ENCODE measurements at places on chromosomes 5 and 9.

DNA sequence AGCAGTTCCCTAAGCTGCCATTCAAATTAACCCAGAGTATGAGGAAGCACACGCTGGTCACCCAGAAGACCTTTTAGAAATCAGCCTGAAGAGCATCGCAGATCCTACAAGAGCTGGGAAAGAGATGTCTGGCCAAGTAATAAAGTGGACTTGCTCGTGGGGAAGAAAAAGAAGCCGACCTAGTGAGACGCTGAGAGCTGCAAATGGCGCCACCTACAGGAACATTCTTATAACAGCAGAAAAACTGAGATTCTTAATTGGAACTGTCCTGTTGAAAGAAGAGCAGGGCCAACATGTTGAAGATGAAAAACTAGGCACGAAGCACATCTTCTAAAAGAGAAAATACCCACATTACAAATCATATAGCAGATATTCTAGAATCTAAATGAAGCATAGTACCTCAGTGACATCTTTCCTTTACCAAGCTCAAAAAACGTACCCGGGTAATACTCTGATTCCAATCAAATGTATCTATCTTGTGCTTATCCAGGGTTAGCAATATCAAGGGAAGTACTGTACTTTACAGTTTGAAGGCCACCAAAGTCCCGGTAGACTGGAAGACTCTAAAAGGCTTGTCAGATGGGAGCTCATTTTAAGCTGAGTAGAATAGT is 3.9 kb upstream of the GNAQ start:
- DNase-seq: peak; percentile 11

GRCh38 chr5:98768160-98768959 is 5.1 kb upstream of the RGMB start:
- no peak for DNase-seq

GRCh38 chr9:78032730-78033457 is 1.3 kb upstream of the GNAQ start:
- no peak for DNase-seq

GRCh38 chr9:74783408-74783807 is 104.3 kb downstream of the TRPM6 start:
- no peak for DNase-seq

DNA sequence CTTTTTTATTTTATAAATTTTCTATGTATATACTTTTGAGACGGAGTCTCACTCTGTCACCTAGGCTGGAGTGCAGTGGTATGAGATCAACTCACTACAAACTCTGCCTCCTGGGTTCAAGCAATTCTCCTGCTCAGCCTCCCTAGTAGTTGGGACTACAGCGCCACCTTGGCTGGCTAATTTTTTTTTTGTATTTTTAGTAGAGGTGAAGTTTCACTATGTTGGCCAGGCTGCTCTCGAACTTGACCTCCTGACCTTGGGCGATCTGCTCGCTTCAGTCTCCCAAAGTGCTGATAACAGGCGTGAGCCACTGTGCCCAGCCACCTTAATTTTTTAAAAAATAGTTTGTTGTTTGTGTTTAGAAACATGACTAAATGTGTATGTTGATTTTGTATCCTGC is 76.6 kb downstream of the FBXO4 start:
- no peak for DNase-seq

GRCh38 chr5:145903867-145904266 is 31.1 kb upstream of the GRXCR2 start:
- DNase-seq: no peak

GRCh38 chr9:117703537-117703936 is 666 bp upstream of the TLR4 start:
- no peak for DNase-seq

- DNase-seq: no peak
Observed at GRCh38 chr5:140574165-140574564, 9.5 kb downstream of the SLC35A4 start.

GRCh38 chr5:157611571-157612476 is 36.2 kb upstream of the ADAM19 start:
- no peak for DNase-seq

- no peak for DNase-seq
Observed at GRCh38 chr9:105144076-105144475, 100.4 kb upstream of the SLC44A1 start.

DNA sequence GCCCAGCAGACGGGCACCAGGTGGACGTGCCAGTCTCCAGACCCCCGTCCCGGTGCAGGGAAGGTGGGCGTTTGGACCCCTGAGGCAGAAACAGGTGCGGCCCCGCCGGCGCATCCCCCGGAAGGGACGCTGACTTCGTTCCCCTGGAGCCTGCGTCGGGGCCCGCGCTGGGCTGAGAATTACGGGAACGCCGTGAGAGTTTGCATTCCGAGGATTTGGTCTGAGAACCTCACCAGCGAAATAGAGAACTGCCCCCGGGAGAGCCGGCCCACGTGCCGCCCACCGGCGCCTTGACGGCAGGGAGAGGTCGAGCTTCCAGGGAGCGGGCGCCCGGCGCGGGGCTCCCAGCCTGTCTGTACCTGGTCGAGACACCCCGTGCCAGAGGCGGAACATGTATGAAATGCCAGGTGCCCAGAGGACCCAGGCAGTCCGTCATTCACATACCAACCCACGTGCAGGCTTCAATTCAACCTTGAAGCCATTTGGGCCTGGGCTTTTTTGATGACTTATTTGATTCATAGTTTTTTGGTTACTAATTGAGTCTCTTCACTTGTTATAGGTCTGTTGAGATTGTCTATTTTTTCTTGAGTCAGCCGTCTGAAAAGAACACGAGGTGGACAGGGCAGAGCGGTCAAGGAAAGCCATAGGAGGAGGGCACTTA is 877 bp upstream of the CAMSAP1 start:
- no peak for DNase-seq

GRCh38 chr5:88719434-88719833 is 163.6 kb downstream of the MEF2C start:
- DNase-seq: no peak

DNA sequence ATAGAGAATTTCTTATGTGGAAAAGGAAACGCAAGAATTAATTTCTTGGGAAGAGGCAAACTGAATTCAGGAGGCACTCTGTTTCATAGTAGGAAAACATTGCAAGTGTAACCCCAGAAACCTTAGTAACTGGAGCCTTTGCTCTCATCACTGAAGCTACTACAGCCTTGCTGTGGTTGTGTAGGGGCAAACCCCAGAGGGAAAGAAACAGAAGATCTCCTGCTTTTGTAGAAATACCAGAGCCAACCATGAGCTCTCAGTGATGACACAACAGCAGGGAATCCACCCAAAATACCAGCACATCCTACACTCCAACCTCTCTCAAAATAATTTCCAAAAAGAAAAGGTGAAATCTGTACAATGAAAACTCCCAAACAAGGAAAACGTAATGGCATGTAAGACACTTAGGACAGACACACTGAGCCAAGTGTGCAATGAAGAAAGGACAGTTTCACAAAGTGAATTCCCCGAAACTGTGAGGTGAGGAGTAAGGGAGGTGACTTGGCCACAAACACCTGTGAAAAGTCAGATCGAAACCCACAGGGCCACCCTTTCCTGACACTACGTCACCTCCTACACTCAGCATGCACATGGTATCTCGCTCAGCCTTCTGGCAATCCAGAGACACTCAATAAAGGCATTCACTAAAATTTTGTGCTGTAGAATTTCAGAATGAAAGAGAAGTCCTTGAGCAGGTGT is 8.5 kb upstream of the ACSL6 start:
- DNase-seq: peak; percentile 25

DNA sequence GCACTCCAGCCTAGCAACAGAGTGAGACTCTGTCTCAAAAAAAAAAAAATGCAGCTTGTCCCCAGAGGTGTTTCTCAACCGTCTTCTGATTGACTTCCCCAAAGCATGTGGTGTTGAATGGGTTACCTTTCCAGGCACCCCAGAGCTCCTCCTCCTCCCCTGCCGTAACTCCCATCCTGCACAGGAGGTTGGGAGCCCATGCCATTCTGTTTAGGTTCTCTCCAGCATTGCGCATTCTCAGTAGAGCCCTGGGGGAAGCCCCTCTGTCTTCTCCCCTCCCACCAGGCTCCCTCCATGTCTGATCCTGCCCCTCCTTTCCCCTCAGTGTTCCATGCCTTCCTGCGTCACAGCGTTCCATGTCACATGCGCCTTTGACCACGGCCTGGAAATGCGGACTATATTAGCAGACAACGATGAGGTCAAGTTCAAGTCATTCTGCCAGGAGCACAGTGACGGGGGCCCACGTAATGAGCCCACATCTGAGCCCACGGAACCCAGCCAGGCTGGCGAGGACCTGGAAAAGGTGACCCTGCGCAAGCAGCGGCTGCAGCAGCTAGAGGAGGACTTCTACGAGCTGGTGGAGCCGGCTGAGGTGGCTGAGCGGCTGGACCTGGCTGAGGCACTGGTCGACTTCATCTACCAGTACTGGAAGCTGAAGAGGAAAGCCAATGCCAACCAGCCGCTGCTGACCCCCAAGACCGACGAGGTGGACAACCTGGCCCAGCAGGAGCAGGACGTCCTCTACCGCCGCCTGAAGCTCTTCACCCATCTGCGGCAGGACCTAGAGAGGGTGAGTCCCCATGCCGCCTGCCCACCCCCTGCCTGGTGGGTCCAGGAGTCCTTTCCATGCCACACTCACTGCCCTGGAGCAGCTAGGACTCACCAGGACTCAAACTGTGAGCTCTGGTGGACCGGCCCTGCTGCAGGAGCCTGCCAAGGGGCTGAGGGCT is 40.6 kb downstream of the JADE2 start:
- DNase-seq: no peak

GRCh38 chr5:42632354-42632900 is 124.2 kb upstream of the CCDC152 start:
- no peak for DNase-seq

GRCh38 chr5:158814521-158814920 is 285.2 kb downstream of the EBF1 start:
- DNase-seq: no peak

DNA sequence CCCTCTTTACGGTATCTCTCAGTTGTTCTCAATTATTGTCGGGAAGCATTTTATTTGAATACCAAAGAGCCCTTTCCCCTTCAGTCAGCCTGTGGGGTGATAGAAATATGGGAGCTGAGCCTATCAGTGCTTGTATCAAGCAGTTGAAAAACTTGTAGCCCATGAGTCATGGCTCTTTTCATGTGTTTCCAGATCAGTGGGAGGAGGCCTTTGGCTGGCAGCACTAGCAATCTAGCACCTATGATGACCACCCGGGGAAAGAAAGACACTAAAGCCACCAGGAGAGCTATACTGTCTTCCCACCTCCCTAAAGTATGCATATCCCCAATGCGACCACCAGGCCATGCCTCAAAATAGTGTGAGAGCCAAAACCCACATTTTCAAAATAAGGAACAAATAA is 696.9 kb upstream of the C9orf72 start:
- DNase-seq: no peak

DNA sequence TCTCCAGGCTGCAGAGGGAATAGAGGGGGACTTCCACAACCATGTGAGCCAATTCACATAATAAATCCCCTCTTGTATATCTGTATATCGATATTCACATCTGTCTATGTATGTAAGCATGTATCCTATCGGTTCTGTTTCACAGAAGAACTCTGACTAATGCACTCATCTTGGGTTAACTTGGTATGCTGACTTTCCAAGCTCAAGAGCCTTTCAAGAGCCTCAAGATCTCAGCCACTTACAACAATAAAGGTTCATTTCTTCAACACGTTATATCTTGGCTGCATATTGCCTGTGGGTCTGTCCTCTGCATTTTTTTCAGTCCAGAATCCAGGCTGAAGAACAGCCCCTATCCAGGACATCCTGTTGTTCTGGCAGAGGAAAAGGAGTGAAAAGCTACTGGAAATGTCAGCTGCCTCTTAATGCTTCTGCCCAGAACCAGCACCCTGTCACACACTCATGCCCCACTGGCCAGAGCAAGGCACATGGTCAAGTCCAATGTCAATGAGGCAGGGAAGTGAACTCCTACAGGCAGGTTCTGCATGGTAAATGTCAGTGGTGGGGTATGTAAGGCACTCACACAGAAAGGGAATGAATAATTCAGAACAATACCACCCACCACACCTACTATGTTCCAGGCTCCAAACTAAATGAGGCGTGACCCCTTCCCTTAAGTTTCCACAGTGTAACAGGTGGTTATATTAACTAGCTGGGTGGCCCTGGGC is 91.6 kb upstream of the ICE1 start:
- DNase-seq: no peak

GRCh38 chr9:126058591-126058990 is 268.0 kb upstream of the MVB12B start:
- DNase-seq: no peak

- DNase-seq: no peak
Observed at GRCh38 chr5:113233606-113234005, 201.2 kb downstream of the TSSK1B start.

GRCh38 chr9:106298997-106299396 is 564.0 kb upstream of the ZNF462 start:
- no peak for DNase-seq

- DNase-seq: no peak
Observed at GRCh38 chr9:21015129-21015815, 16.2 kb downstream of the HACD4 start.

GRCh38 chr5:155114655-155115054 is 101.1 kb downstream of the KIF4B start:
- DNase-seq: no peak

DNA sequence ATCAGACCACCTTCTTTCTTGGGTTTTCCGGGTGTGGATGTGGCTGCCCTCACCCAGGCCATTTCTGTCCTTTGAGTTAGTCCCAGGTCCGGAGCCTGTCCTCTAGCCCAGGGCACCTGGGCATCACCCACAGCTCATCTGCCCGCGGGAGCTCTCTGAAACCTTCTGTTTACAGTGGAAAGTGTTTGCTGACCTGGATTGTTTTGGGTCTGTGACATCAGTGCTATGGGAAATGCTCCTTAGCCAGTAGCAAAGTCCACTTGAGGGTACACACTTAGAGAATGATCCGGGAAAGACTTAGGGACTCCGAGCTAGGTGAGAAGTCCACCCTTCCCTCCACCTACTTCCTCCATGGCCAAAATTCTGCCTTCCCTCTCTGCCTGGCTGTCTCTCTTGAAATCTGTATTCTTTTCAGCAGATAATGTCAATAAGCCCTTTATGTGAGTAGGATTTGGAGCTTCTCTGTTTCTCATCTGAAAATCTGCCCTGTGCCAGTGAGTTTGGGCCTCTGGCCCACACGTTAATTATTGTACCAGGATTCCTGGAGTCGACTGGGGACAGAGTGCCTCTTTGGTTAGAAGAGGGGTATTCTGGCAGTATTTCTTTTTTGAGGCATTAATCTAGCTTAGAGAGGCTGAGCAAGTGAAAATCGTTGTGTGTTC is 19.9 kb downstream of the ABLIM3 start:
- no peak for DNase-seq

DNA sequence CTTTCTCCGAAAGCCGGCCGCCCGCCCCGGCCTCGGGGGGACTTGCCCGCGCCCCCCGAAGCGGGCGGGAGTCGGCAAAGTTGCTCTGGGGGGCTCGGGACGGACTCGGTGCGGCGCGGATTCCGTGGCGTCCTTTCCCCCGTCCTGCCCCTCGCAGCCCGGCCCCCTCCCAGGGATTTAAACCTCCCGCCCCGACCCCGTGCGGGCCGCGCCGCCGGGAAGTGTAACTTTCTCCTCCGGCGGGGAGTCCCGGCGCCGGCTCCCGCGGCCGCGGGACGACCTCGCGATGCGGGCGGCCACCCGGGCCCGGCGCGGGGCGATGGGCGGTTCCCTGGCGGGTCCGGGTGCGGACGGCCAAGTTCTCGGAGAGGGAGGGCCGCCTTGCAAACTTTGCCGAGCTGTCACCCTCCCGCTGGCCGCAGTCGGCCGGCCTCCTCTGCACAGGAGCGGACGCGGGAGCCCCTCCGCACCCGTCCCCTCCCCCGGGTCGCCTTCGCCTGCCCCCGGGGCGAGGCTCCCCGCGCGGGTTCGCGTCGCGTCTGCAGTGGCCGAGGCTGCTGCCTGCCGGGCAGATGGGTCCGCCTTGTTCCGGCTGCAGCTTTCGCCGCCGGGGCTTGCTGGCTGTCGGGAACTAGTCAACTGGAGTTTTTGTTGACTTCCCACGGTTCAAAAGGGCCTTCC is 732 bp downstream of the PBX3 start:
- no peak for DNase-seq

GRCh38 chr5:73591102-73591695 is 25.7 kb downstream of the UTP15 start:
- DNase-seq: no peak
